ENCODE measurements at places on chromosomes 13 and 19.

- DNase-seq, result no peak
These were observed 5.5 kb downstream of the ZNF493 start for GRCh38 chr19:21402303-21402985.

DNA sequence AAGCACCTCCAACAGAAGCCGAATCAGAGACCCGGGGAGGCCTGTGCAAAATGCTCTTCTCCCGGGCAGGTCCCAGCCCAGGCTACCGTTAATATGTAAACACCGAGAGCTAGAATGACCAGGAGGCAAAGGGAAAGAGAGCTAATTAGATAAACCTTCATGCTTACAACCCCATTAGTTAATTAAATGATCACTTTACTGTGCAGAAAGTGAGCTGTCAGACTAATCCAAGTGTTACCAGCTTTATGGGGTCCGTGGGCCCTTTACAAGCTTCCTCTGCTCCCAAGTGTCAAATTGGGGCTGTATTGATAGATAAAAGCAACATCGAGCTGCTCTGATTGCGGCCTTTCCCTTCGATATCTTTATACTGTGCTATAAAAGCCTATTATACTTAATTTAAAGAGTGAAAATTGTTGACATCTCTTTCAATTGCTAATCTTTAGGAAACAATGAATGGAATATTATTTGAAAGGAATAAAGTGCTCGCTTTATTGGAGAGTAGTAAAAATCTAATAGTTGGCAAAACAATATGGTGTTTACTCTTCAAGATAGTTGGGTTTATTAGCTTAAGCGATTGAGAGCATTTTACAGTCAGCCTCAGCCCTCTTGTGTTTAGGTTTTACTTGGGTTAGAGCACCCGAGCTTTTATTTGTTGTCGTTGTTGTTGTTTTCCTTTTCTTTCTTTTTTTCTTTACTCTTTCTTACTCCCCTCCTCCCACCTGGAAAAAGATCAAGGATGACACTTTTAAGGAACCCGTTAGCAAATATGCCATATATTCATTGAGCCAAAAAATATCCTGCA, 189.3 kb upstream of the GPR12 start:
- no peak for DNase-seq

DNA sequence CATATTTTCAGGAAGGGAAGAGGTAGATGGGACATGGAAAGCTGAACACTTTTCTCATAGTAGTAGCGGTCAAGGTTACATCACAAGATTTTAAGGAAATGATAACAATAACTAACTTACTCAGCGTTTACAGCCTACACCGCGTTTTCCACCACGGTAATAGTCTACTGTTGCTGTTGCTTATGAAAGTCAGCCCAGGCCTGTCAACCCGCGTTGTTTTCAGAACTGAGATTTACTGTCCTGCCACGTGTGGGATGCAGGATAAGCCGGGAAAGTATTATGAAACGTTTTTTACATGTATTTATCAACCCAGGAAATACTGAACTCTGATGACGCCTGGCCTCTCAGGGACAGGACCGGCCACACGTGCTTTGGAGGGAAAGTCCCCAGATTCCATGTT, 36.0 kb upstream of the LAMP1 start:
- DNase-seq, result no peak

DNA sequence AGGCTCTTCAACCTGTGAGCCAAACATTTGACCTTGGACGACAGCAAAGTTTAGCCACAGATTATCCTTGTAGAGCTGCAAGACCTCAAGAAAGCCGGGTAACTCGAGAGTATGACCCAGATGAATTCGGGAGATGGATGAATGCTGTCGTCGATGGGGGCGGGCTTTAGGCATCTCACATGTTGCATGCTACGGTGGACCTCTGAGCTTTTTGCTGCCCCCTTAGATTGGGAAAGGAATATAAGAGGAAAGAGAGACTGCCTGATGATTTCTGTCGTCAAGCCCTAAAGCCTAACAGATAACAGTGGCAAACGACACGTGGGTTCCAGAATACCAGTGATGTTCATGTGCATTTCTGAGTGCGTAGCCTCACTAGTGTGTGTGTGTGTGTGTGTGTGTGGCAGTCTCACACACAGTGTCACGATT, 730 bp upstream of the ABCC4 start:
- no peak for DNase-seq

GRCh38 chr19:10797541-10798256, 38.3 kb downstream of the TMED1 start:
- no peak for DNase-seq

- DNase-seq, result no peak
These were observed 166.2 kb downstream of the DLEU7 start for GRCh38 chr13:50677258-50677657.

- DNase-seq, result no peak
These were observed 1985.7 kb upstream of the PRR20A start for GRCh38 chr13:55155046-55155445.

DNA sequence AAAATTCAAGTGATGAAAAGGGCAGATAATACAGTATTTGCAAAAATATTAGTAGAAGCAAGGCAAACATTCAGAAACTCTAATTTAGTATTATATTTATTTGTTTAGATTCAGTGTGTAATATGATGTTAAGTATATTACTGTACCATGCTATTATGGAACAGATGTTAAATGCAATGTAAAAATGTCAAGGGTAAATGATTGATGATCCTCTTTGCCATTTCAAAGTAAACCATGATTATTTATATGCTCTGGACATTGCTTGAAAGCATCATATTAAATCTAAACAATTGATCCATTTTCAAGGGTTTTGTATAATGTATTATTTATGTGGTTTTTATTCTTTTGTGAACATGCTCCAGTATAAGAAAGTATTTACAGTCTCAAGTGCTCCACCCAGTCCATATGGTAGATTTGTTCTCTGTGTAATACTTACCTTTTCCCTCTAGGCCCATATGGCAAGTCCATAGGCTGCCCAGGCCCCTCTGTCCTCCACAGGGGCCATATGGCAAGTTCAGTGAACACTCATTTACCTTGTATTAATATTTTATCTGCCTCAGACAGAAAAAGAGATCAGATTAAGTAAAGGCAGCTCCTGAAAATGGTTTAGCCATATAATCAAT, 353.5 kb downstream of the DACH1 start:
- DNase-seq, result no peak

GRCh38 chr19:48443731-48444128, 2.1 kb upstream of the GRWD1 start:
- no peak for DNase-seq

GRCh38 chr13:25112695-25113255, 16.8 kb downstream of the PABPC3 start:
- DNase-seq, result no peak

- DNase-seq, result no peak
These were observed 2.4 kb downstream of the LENG8 start for GRCh38 chr19:54451331-54451871.

DNA sequence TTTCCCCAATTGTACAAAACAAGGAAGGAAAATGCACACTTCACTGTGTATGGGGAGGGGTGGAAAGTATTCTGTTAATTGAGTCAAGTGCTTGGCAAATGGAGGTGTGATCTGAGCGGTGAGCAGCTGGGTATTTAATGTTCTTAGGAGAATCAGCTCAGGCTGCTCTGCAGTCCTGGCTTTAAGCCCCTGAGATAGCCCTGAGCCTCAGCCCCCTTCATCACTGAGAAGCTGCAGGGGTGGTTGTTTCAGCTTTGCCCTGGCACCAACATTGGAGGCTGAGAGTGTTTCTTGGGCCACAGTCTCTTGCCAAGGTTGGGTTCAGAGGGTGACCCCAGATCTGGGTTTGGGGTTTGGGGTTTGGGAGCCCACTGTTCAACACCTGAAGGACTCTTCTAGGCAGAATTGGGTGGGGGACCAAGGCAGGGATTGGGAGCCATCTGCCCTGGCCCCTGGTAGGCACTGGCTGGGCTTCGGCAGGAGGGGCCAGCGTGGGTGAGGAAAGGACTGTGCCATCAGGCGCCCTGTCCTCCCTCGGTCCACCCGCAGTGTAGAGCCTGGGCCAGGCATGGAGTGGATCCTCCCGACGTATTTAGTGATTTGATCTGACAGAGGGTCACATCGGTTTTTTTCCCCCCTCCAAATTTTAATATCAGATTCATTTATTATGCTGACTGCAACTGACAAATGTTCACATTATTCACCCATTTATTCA, 66.7 kb upstream of the ZNF536 start:
- no peak for DNase-seq

GRCh38 chr19:48881741-48882657, 9.8 kb downstream of the PPP1R15A start:
- no peak for DNase-seq

- no peak for DNase-seq
These were observed 110.0 kb upstream of the DACH1 start for GRCh38 chr13:71977028-71977427.

GRCh38 chr13:44004878-44005277, 125.2 kb downstream of the LACC1 start:
- no peak for DNase-seq

DNA sequence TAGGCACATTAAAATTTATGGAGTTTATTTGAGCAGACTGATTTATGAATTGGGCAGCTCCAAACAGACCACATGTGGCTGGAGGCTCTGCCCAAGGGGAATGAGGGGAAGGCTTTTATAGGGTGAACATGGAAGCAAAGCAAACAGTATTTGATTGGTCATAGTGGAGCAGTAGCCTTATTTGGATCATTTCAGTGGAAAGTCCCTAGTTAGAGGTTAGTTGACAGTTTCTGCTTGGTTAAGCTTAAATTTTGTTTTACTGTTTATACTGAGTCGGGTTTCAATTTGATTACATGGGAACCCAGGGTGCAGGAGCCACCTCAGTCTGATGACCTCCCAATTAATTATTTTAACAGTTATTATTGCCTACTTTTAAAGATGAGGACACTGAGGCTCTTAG, 140.5 kb downstream of the NDFIP2 start:
- DNase-seq, result no peak

- no peak for DNase-seq
These were observed 118.0 kb upstream of the ZNF536 start for GRCh38 chr19:30254158-30254557.

- no peak for DNase-seq
These were observed 58.7 kb downstream of the DPY19L3 start for GRCh38 chr19:32464279-32464678.

DNA sequence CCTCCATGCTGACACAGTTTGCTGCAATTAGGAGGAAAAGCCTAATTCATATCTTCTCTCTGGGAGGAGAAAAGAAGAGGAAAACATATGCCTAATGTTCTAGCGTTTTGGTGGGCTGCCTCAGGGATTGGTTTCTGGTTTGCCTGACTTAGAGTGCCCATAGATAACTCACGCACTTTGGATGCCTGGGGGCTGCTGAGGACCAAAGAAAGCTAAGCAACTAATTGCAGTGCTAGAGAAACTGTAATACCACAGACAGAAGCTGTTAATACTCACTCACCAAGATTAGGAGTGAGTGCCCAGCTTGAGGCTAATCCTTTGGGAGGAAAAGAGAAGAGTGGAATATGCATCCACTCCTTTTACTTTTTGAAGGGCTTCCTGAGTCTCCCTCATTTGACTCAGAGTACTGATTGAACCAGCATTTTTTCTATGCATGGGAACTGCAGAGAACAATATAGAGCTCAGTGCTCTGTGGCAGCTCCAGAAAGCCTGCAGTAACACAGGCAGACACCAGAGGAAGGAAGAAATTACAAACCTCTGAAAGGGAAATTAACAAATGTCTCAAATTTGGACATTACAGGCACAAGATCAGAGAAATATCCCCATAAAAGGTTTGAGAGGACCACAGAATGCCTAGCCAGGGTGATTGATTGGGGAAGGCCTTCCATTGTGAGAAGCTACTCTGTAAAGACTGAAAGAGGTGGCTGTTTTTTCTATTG, 666.4 kb downstream of the OLFM4 start:
- no peak for DNase-seq

GRCh38 chr13:97780486-97780885, 173.0 kb upstream of the IPO5 start:
- no peak for DNase-seq

DNA sequence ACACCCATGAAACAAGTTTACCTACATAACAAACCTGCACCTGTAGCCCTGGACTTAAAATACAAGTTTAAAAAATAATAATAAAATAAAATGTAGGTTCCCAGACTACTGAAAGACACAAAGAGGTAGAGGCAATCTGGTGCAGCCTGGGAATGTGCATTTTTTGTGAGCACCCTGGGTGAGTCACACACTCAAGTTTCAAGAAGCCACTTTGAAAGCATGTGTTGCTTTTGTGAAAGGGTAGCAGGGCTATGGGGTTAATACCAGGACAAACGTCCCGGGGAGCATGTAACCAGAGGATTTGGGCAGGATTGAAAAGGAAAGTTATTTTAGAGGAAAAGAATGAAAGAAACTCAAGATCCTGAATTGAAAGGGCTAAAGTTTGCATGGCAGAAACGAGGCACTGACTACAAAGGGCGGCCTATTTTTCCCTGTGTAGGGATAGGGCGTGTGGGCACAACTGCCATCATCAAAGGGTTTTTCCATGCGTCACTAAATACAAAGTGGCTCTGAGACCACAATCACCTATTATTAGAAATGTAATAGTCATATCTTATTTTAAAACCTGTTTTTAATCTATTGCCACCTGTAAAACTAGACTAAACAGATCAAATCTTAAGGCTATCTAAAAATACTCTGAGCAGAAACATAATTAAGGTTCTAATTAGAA, 314.9 kb downstream of the COG6 start:
- DNase-seq, result no peak

DNA sequence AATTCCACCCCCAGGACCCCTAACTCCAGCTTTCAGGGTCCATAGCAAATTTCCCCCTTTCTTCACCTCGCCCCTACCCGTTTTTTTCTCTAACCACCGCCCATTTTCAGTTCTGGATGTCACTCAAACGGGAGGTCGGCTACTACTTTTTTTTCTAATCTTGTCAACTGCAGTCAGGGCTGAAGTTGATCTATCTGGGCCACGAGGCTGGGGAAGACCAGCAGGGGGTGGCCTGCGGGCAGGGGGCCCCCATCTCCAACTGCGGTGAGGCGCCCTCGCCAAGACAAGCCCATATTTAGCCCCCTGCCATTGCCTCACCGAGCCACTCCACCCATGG, 748 bp downstream of the LHFPL6 start:
- peak; percentile 47 for DNase-seq

- DNase-seq, result no peak
These were observed 611.4 kb downstream of the PCDH9 start for GRCh38 chr13:66618702-66619101.

GRCh38 chr13:36998624-36999041, 507 bp downstream of the ALG5 start:
- no peak for DNase-seq

GRCh38 chr13:71803066-71803465, 63.9 kb downstream of the DACH1 start:
- DNase-seq, result no peak

DNA sequence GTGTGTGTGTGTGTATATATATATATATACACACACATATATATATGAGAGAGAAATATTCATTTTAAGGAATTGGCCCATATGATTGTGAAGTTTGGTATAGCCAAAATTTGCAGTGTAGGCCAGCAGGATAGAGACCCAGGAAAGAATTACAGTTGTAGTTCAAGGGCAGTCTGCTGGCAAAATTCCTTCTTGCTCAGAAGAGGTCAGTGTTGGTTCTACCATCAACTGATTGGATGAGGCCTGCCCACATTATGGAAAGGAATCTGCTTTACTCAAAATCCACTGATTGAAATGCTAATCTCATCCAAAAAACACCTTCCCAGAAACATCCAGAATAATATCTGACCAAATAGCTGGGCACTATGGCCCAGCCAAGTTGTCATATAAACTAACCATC, 24.0 kb downstream of the RNF6 start:
- DNase-seq, result no peak

- DNase-seq, result no peak
These were observed 53.1 kb downstream of the ATP7B start for GRCh38 chr13:51958217-51958547.

All from GOT3 (cell line).